Activated naive CD4-positive, alpha-beta T cell treated with anti-CD3 and anti-CD28 coated beads, Interleukin-2, amount 50 U/mL, for 72 hours (primary cell): ENCODE measurements at places on chromosomes 4 and X.
A peak's percentile ranks its signal among the peaks of the same experiment; 100 is the strongest.

GRCh38 chr4:132065940-132066495 is 1083.1 kb upstream of the PCDH10 start:
- no peak for DNase-seq

DNA sequence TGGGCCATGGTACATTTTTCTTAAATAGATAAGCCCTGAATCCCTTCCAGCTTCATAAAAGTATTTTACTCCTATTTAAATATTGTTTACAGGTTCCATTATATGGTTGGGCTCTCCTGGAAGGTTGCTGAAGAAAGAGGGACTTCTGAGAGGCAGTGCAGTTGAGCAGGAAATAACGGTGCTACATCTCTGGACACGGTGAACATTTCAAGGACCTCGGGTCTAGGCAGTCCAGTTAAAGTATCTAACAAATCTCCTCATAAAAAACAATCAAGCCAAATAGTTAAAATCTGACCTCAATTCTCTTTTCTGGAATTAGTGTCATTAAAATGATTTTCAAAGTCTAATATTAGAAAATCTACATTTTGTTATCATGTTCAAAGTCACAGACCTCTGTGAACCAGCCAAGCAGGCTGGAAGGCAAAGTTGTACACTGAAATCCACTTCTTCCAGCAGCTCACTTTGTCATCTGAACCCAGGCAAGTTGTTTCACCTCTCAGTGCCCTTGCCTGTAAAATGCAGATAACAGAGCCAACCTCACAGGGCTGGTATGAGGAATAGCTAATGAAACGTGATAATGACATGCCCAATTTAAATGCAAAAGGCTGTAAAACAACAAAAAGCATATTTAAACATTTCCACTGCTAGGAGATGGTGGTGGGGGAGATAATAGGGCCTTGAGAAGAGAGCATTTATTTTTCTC is 267.0 kb upstream of the KLF3 start:
- DNase-seq = no peak

- peak; percentile 86 for DNase-seq
Measured at GRCh38 chr4:54233277-54233696, 4.2 kb downstream of the PDGFRA start.

GRCh38 chrX:50842221-50842620 is 28.2 kb upstream of the SHROOM4 start:
- no peak for DNase-seq

- no peak for DNase-seq
Measured at GRCh38 chr4:8119877-8120276, 38.7 kb downstream of the ABLIM2 start.

DNA sequence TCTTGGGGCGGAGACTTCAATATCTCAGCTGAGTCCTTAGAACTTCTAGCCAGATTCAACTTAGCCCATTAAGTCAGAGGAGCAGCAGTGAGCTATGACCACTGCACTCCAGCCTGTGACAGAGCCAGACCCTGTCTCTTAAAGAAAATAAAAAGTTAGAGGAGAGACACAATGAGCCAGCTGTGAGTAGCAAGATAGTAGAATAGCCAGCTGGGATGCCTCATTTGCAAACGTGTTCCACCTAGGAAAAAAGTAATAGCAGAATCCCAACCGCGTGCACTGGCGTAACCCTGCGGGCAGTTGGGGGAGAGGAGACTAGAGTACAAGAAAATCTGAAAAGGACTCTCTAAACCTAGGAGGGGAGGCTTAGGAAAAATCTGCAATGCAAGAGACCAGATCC is 133.2 kb upstream of the ANXA3 start:
- DNase-seq = no peak
